ENCODE measurements at places on chromosomes 4 and X.

DNA sequence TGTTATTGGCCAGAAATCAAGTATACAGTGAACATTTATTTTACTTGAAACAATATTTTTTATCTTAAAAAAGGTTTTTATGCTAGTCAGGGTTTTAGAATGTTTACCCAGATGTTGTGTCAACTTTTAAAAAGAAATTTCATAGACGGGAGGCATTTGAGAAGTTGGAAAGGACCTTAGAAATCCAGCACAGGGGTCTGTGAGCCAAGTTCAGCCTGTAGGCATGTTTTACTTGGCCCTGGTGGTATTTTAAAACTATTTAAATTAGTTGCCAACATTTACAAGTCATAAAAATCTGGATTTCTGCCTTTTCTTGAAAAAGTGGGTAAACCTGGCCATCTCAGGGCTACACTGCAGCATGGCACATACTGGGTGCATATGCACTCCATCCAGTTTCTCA lies 25.5 kb upstream of the FHL1 start:
- no peak for DNase-seq

- DNase-seq = no peak
Observed at GRCh38 chr4:118770741-118771187, 65.2 kb downstream of the SEC24D start.

- DNase-seq = no peak
Observed at GRCh38 chrX:38318606-38319005, 8.7 kb downstream of the RPGR start.

GRCh38 chr4:159178979-159179969 lies 76.4 kb downstream of the RAPGEF2 start:
- no peak for DNase-seq

DNA sequence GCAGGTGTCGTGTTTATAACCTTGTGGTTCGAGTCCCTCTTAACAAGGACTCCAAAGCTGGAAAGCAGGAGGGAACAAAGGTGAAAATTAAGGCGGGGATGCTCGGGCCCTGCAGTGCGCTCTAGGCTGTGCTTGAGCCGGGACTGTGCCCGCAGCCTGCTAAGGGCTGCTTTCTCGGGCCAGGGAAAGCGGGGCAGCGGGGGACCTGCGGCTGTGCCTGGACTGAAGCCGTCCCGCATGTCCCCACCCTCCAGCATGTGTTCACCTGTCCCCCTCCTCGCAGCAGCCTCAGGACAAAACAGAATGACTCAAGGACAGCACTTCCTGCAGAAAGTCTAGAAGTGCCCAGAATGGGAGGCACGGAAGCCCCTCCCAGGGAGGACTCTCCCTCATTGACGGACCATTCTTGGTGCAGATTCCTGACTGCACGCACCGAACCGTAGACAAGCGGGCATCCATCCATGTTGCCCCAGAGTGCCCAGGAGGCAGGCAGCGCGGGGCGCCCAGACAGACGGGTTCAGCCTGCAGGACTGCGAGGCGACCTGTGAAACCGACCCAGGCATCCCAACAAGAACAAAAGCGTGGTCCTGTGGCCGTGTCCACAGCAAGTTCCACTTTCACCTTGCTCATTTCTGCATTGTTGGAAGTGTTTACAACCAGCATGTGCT lies 342.9 kb downstream of the MAGEB5 start:
- DNase-seq = no peak

- DNase-seq = no peak
Observed at GRCh38 chr4:8547108-8547911, 32.9 kb upstream of the GPR78 start.

- no peak for DNase-seq
Observed at GRCh38 chr4:182978152-182978827, 61.1 kb upstream of the DCTD start.

DNA sequence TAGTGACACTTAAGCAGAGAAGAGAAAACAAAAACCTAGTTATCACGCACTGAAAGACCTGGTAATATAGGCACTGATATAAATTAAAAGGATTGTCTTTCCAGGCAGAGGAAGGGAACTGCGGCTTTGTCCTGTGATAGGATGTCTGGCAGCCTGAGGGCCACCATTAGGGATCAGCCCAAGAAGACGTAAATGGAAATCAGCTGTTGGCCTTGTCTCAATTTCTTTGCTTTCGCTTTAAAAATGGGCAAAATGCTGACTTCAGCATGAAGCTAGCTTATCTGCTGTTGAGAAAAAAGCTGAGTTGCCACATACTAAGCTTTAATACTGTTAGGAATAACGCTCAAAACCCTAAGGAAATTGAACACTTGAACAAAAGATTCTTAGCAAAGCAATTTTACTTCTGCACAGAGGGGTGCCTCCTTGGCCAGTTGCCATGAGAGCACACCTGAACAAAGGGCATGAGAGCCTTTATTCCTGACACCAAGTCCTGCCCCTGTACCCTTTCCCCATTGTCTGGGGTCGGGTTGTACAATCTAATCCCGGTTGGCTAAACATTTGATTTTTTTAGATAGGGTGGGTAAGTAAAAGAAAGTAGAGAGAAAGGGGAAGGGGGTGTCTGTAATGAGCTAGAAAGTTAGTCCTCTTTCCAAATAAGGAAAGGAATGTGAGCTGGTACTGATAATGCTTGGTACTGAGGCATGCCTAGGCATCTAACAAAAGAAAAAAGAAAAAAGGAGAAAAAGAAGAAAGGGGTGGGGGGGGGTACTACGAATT lies 85.1 kb upstream of the UCP1 start:
- DNase-seq = no peak

GRCh38 chr4:107379054-107379869 lies 340.8 kb downstream of the PAPSS1 start:
- no peak for DNase-seq

- no peak for DNase-seq
Observed at GRCh38 chrX:9055354-9055753, 21.4 kb upstream of the FAM9B start.

DNA sequence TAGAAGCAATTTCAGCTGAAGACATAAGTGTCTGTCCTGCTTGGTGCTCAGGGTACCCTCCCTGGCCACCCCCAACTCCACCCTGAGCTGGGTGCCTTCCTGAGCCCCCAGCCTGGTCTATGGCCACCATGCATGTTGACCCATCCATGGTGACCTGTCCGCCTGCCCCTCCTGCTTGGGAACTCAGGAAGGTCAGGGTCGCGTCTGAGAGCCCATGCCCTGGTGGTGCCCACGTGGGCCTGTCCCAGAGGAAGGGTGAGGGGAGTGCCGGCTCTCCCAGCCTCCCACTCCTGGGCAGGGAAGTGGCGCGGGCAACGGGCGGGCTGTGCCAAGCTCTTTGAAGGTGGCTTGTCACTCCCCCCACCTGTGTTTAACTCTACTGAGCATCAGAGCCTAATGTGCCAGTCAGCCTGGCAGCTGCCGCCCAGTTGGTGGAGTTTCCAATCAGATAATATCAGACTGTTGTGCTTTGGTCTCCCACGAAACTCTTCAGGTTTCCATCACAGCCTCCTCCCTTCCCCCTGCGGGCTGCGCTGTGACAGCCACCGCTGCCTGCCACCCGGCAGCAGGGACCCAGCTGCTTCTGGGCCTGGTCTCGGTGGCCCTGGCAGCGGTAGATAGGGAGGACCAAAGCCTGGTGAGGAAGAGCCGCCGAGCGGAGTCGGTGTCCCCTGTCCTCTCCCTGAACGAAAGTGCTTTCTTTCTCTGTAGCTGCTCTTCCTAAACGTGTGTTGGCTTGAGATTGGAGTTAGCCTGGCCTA lies 4.8 kb downstream of the SH3BP2 start:
- no peak for DNase-seq

Measured in stimulated activated CD4-positive, alpha-beta T cell treated with anti-CD3 and anti-CD28 coated beads, TNF-alpha, amount 100 ng/mL, for 48 hours (primary cell).